AG09309 (cell line): ENCODE measurements at places on chromosomes 5 and 9.

DNA sequence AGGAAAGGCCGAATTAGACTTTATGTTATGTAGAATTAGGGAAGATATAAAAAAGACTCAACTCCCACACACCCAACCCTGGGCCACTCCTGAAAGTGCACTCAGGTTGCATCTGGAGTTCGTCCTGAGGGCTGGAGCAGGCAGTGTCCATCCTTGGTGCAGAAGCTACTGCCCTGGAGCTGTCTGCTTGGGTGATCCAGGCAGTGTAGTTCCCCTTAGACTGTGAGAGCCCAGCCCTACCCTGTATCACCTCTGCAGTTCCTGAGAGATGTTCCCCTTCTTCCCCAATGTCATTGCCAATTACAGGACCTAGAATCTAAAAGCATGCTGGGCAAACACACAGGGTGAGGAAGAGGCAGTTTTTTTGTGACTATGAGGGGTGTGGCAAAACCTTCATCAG lies 368.3 kb upstream of the ST8SIA4 start:
- no peak for DNase-seq

DNA sequence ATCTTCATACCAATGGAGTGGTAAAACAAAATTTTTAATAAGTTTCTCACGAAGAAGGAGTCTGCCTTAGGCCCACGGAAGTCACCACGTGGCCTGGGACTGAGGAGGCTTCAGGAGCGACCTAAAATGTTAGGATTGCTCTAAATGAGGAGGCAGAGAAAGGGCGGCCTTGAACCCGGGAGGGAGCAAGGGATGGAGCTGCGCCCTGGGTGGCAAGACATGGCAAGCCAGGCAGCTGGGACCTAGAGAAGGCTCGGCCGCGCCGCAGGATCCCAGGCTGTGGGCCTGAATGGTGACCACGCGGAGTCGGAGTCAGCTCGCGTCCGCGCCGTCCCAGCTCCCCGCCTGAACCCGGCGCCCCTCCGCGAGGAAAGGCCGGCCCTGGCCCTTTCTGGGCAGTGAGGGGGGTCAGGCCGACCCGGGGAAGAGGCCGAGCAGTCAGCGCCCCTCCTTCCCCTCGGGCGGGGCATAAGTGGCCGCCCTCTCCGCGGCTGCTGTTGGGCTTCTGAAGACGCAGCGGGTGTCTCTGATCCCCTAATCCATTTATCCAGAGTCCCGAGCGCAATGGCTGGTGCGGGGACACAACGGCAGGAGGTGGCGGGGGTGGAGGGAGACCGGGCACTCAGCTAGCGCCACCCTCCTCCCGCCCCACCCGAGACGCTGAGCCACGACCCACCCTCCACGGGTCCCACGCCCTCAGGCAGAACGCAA lies 10.6 kb downstream of the IRX1 start:
- no peak for DNase-seq

GRCh38 chr5:139079225-139079990 lies 118.8 kb downstream of the SIL1 start:
- no peak for DNase-seq

DNA sequence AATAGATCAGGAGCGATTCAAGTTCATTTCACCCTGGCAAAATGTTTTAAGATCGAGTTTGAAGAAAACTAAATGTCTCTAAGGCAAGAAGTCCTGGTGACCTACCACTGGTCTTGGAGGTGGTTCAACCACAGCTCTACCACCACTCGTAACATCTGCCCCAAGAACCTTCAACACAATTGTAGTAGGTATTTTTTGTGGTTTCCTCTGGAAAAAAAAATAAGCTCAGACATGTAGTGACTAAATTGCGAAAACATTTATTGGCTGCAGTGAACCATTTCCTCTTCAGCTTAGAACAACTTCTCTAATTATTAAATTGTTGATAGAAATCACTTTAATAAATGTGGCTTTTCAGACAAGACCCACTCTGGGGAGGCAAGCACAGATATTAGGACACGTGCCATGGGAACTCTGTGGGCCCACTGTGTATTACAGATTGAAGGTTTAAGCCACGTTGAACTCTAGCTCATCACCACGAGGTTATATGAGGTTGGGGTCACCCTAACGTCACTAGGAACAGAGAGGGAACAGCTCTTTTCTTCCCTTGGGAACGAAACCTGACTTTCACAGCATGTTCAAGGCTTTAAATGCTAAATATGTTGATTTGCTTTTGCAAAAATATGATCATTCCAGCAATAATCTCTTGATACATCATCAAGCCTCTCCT lies 142.9 kb downstream of the HSD17B3 start:
- DNase-seq, result no peak

GRCh38 chr5:14171621-14172020 lies 28.5 kb downstream of the TRIO start:
- DNase-seq, result no peak

DNA sequence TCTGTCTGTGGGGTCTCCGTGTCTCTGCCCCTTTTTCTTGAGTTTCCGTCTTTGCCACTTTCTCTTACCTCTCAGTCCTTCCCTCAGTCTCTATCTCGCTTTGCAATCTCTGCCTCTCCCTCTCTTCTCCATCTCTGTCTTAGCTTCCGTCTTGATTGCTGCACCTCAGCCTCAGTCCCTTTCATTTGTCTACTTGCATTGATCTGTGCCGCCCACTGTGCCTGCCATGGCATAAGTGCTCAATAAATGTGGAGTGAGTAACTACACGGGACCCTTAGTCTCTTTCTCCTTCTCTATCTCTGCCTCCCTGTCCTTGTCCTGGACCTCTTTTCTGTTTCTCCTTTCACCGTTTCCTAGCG lies 6.6 kb downstream of the PCDHGC5 start:
- DNase-seq, result no peak
